HFF-Myc (cell line): ENCODE measurements at places on chromosomes 4 and X.

- DNase-seq, result no peak
Measured at GRCh38 chrX:42615161-42615563, 162.8 kb downstream of the PPP1R2C start.

- no peak for DNase-seq
Measured at GRCh38 chr4:61571761-61572559, 371.8 kb downstream of the ADGRL3 start.

- no peak for DNase-seq
Measured at GRCh38 chrX:30875957-30876356, 13.1 kb downstream of the TAB3 start.

- no peak for DNase-seq
Measured at GRCh38 chr4:76515975-76516843, 81.2 kb downstream of the SHROOM3 start.

GRCh38 chrX:13044441-13044840 is at the start of gene FAM9C:
FAM9C (minus strand) TSS chrX:13044620; CDS start chrX:13043789, 831 bp downstream.
- DNase-seq, result no peak

DNA sequence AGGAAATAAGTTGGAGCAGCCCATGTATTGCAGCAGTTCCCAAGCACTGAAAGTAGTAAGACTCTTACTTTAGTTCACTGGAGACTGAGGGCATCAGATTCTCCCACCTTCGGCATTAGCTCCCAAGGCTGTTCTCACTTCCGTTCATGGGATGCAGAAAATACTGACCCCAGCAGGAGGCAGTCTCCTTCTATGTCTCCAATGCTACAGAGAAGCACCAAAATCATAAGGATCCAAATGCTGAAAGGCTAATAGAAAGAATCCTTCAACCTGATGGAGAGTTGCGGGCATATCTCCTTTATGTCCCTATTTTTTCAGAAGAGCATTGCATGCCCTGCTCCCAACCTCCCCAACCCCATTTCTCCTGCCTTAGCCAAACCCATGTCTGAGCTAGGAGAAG is 32.4 kb downstream of the ADH7 start:
- DNase-seq, result no peak

- DNase-seq, result no peak
Measured at GRCh38 chr4:2643555-2643954, 107.1 kb downstream of the FAM193A start.

- DNase-seq, result no peak
Measured at GRCh38 chr4:141587897-141588296, 48.5 kb upstream of the IL15 start.

GRCh38 chr4:2977211-2978088 is 14.1 kb downstream of the GRK4 start:
- peak; percentile 31 for DNase-seq

DNA sequence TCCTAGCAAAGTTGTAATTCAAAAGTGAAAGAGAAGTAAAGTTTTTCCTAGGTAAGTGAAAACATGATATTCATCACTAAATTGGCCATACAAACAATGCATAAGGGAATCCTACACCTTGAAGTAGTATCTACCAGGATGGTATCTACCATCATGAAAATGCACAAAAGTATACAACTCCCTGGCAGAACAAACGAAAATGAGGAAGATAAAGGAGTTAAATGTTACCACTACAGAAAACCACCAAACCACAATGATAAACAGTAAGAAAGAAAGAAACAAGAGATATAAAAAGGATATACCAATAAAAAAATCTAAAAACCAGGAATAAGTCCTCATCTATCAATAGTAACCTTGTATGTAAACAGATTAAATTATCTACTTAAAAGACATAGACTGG is 26.9 kb downstream of the GK2 start:
- DNase-seq, result no peak

DNA sequence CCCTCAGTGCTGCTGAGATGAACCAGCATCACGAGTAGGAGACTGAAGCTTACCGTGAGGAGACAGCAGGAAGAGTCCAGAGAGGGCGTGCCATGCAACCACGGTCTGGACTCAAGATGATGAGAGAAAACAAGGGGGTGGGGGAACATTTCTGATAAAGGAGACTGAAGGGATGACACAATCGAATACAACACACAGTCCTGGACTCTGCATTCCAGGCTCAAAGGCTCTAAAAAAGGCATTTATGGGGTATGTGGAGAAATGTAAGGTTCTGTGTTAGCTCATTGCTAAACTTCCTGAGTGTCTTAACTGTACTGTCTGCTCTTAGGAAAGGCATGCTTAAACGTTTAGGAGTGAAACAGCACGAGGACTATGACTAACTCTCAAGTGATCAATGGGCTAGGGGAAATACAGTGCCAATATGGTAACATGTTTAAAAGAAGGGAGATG is 20.6 kb upstream of the IRAK1 start:
- no peak for DNase-seq

- DNase-seq, result no peak
Measured at GRCh38 chrX:482192-482701, 95.5 kb upstream of the PPP2R3B start.

DNA sequence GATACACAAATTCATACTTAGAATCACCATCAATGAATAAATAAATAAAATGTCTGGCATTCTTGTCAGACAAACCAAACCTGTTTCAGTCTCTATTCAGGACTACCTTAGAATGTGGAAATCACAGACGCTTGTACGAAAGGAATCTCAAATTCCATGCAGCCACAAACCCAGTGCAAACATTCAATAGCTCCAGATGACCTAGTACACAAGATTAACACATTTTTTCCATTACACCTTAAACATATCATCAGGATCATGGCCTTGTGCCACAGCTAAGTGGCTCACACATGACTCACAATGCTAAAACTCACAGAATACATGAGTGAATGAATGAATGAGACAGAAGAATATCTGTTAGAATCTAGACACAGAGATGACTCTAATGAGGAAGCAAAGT is 134.2 kb downstream of the PWWP3B start:
- DNase-seq, result no peak

DNA sequence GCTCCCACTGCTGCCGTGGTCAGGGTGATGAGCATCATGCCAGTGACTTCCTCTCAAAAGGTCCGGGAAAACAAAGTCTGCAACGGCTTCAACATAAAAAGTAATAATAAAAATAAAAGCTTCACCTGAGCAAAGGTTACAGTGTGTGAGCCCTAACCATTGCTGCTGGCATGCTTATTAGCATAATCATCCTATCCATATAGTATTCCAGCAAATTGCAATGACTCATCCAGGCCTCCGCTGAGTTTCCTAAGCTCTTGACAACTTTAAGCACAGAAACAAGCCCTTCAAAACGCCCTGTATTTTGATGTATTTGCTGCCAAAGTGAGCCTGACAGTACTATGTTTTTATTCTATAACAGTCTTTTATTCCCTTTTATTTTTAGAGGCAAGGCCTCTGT is 100.5 kb downstream of the AASDH start:
- no peak for DNase-seq

DNA sequence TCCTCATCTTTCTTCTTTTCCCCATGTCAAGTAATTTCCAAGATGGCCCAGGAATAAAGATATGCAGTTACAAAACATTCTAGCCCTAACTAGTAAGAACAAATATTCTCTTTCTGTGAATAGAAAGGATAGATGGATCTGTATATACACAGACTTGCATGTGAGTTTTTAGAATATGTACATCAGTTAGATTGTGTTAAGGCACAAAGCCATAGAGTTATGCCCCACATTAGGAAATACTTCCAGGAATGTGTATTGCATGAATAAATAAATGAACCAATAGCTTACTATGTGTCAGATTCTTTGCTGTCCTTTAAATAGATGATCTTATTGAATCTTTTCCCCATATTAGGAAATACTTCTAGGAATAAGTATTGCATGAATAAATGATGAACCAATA is 46.0 kb upstream of the TMPRSS11E start:
- no peak for DNase-seq

DNA sequence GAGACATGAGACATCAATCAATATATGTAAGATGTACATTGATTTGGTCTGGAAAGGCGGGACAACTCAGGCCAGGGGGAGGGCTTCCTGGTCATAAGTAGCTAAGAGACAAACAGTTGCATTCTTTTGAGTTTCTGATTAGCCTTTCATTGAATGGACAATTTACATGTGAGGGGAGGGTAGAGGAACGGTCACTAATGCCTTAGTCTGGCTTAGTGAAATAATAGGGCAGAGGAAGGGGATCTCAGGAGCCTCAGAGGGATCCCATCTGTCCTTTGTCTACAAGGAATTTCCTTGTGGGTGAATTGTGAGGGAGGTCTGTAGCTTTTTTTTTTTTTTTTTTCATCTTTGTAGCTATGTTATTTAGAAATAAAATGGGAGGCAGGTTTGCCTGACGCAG is 88.3 kb downstream of the GK start:
- no peak for DNase-seq

- DNase-seq, result no peak
Measured at GRCh38 chrX:653306-653705, 22.7 kb downstream of the SHOX start.

GRCh38 chr4:82797405-82798111 is 1.0 kb downstream of the SCD5 start:
- DNase-seq, result no peak

- peak; percentile 55 for DNase-seq
Measured at GRCh38 chr4:83535520-83536361, at the start of gene GPAT3. GPAT3 (plus strand) TSS chr4:83536108; CDS start chr4:83536623, 515 bp downstream.

DNA sequence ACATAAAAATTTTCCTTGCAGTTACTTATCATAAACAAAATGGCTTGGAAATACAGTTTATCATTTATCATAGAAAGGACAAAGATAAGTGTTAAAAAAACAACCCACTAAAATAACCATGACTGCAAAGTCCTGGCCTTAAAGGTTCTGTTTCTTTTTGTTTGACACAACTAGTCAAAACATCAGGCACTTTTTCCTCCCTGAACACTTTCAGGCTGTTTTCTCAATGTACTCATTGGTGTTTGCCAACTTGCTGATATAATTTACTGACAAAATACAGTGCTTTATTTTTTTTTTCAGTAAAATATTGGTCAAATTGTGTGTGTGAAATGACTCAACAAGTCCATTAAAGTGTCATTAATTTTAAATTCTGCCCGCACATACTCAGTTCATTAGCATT is 156.6 kb downstream of the ADGRL3 start:
- DNase-seq, result no peak

DNA sequence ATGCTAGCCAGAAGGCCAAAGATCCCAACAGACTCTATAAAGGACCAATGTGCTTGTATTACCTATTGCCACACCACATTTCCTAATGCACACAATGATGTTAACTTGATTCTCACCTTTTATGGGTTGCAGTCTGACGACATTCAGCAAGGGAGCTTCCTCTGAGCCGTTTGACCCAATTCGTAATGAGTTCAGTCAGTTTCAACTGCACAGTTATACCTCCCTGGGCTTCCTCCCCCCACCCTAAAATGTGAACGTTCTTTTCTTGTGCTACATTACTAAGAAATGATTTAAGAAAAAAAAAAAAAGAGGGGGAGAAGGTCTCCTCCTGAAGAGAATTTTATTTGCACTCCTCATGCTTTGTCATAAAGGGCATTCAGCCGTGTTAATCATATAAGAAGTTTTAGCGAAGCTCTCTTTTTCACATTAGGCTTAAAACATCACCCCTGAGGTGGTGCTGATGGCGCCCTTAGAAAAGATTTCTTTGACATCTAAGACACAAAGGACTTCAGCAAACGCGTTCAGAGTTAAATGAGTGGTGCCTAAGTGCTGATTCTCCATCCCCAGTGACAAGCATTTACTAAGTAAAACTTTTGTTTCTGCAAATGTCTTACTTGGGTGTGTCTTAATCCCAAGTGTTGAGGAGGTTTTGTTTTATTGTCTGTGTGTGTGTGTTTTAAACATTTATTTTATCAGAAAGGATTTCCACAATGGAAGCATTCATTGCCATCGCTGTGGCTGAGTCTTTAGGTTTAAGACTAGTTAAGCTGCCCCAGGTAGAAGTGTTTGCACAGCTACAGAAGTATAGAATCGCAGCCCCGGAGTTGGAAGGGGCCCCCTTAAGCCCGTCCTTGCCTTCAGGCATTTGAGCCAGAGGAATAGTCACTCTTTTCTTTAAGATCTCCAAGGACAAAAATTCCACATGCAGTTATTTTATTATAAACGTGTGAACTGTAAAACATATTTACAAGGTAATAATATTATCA is 15.2 kb upstream of the GPC3 start:
- no peak for DNase-seq

DNA sequence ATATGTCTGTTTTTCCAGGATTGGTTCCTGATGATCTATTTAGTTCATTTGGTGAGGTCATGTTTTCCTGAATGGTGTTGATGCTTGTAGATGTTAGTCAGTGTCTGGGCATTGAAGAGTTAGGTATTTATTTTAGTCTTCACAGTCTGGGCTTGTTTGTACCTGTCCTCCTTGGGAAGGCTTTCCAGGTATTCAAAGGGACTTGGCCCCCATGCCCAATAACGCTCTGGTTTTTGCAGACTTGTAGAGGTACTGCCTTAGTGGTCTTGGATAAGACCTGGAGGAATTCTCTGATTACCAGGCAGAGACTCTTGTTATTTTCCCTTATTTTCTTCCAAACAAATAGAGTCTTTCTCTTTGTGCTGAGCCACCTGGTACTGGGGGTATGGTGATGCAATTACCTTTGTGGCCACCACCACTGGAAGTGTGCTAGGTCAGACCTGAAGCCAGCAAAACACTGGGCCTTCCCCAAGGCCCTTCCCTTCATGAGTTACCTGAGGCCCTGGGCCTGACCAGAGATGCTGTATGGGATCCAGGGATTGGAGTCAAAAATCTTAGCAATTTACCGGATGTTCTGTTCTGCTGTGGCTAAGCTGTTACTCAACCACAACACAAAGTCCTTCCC is 63.3 kb upstream of the RXFP1 start:
- DNase-seq, result no peak

- no peak for DNase-seq
Measured at GRCh38 chr4:168535689-168536088, 38.8 kb downstream of the PALLD start.

- no peak for DNase-seq
Measured at GRCh38 chr4:171843456-171843855, 30.3 kb downstream of the GALNTL6 start.

DNA sequence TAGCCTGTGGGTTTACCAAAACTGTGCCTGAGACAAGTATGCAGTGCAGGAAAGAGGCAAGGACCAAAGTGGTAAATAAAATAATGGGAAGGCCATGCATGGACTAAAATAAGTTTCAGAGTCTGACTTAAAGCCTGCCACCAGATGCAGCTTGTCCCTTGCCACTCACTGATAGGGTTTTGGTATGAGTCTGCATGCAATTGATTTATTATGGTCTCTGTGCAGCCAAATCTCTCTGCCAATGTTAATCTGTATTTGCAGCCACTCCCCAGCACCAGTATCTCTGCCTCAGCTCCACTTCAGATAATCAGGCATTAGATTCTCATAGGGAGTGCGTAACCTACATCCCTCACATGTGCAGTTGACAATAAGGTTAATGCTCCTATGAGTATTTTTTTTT is 5.5 kb upstream of the FGF2 start:
- no peak for DNase-seq

GRCh38 chr4:41362621-41363383 is 106.1 kb downstream of the UCHL1 start:
- no peak for DNase-seq

- no peak for DNase-seq
Measured at GRCh38 chr4:144667500-144667899, 21.5 kb downstream of the HHIP start.

GRCh38 chr4:53432528-53433424 is 55.3 kb downstream of the FIP1L1 start:
- DNase-seq, result no peak

GRCh38 chr4:112130906-112131305 is 14.3 kb upstream of the FAM241A start:
- DNase-seq, result no peak

- DNase-seq, result no peak
Measured at GRCh38 chr4:177673985-177674489, 231.8 kb upstream of the AGA start.

- DNase-seq, result no peak
Measured at GRCh38 chrX:22035236-22035635, 3.1 kb downstream of the PHEX start.
